MCF 10A (cell line): ENCODE measurements at places on chromosomes 12 and 14. TPM values are rescaled to one million over a fixed set of nuclear protein-coding genes. Genes with fewer than 3 reads are reported as not detected.
A peak's percentile ranks its signal among the peaks of the same experiment; 100 is the strongest.

DNA sequence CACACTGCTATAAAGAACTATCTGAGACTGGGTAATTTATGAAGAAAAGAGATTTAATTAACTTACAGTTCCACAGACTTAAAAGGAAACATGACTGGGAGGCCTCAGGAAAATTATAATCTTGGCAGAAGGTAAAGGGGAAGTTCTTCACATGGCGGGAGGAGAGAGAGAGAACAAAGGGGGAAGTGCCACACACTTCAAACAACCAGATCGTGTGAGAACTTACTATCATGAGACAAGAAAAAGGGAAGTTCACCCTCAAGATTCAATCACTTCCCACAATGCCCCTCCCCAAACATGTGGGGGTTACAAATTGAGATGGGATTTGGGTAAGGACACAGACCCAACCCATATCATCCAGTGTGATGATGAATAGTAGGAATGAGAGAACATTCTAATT, 366.5 kb downstream of the LRFN5 start:
- H3K4me3 ChIP-seq: no peak overlapping the region
- no peak for DNase-seq
- H3K27me3 ChIP-seq: no peaks in the 10 kb centered on the region
- no peaks in the 10 kb centered on the region for H3K4me1 ChIP-seq
- no peak overlapping the region for H3K27ac ChIP-seq
- no peaks in the 10 kb centered on the region for H3K36me3 ChIP-seq

DNA sequence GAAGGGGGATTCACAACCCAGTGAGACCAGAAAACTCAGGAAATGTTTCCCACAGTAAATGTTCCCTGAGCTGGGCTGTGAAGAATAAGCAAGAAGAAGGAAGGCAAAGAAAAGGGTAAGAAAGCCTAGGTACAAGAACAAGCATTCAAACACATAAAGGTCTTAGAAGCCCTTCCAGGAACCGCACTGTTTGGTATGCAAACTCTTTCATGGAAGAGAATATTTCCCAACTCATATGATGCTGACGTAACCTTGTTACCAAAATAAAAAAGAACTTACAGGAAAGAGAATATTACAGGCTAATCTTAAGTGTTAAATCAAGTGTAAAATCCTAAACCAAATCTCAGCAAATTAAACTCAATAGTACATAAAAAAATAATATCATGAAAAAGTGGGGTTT, 23.6 kb downstream of the MED6 start:
- H3K27ac ChIP-seq: no peak overlapping the region
- no peak overlapping the region for H3K4me3 ChIP-seq
- no peaks in the 10 kb centered on the region for H3K27me3 ChIP-seq
- H3K4me1 ChIP-seq: no peaks in the 10 kb centered on the region

DNA sequence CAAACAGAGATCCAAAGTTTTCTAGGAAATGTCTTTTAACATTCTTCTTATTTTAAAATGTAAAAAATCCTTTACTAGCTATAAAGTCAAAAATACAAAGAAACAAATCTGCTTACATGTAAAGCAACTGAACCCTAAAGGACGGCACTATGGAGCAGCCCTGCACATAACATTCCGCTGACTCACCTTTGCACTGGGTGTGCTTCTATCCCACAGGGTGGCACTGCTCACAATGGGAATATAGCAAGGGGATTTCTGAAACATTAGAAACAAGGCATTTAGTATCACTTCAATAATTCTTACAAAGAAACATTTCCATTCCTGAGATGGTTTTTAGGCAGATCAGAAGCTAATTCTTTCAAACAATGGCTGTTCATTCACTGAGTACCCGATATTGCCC, 94.3 kb downstream of the C12orf42 start:
- no peaks in the 10 kb centered on the region for H3K27me3 ChIP-seq
- peak; percentile 60 for DNase-seq
- no peak overlapping the region for H3K4me3 ChIP-seq

- no peaks in the 10 kb centered on the region for H3K27me3 ChIP-seq
- no peak overlapping the region for H3K4me3 ChIP-seq
- no peaks in the 10 kb centered on the region for H3K4me1 ChIP-seq
- H3K36me3 ChIP-seq: no peaks in the 10 kb centered on the region
- no peak for DNase-seq
- H3K27ac ChIP-seq: no peak overlapping the region
Observed at GRCh38 chr14:63759456-63759855, 31.6 kb upstream of the SGPP1 start.

DNA sequence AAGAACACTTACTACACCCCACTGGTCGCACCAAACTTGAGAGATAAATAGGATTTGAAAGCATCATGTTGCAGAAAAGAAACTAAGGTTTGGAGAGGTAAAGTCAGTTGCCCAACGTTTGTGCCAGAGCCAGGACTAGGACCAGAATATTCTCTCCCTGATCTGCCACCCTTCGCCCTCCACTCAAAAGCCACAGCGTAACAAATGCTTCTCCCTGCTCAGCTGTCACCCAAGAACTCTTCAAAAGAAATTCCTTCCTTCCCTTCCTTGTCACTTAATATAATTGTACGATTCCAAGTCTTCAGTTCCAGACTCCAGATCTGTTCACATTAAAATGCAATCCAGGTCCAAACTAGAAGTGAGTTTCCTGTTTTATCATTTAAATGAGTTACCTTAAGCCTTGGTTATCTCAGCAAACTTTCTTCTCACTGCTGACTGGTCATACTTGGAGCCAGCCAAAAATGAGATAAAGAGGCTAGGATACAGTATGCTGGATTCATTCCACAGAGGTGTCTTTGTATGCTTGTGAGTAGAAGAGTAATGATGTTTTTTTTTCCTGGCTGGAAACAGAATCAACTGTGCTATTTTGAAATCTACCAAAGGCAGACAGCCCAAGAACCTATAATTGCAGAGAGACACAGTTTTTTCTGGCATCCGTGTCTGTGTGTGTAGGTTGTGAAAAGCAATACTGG, 12.8 kb upstream of the PPFIBP1 start:
- no peaks in the 10 kb centered on the region for H3K4me1 ChIP-seq
- DNase-seq: no peak
- no peaks in the 10 kb centered on the region for H3K36me3 ChIP-seq

GRCh38 chr14:94376976-94377865, 11.2 kb downstream of the SERPINA1 start:
- H3K27me3 ChIP-seq: no peaks in the 10 kb centered on the region
- no peaks in the 10 kb centered on the region for H3K36me3 ChIP-seq
- peaks cover 20% of the 10 kb centered on the region for H3K4me1 ChIP-seq
- DNase-seq: no peak
- H3K4me3 ChIP-seq: no peak overlapping the region

DNA sequence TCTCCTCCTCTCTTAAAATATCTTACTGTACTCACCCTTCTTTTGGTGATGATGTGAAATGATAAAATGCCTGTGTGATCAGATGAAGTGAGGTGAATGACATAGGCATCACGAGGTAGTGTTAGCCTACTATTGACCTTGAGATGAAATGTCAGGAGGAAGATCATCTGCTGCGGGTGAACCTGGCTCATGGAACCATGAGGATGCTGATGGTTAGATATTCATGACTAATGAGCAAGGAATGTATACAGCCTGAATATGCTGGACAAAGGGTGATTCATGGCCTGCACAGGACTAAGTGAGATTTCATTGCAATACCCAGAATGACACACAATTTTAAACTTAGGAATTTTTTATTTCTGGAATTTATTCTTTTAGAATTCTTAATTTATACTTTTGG, 89.6 kb downstream of the DAAM1 start:
- DNase-seq: peak; percentile 84
- H3K4me1 ChIP-seq: peaks cover 54% of the 10 kb centered on the region
- H3K4me3 ChIP-seq: no peak overlapping the region
- H3K27ac ChIP-seq: peak overlapping the region; percentile 46
- no peaks in the 10 kb centered on the region for H3K36me3 ChIP-seq

DNA sequence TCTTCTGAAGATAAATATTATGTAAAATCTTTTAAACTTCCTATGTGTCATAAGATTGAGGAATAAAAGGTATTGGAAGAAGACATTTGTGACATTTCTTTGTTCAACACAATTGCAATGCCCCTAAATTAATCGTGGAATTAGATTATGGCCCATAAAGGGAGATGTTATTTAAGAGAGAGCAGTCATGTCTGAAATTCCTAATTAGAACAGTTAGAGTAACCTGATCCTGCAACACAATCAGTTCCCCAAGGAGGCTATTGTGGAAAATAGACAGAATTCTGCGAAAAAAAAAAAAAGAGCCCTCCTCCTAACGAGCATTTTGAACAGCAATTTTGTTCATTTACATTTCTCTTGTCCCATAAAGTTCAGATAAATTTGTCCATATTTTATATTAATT, 339.5 kb downstream of the PAWR start:
- H3K27ac ChIP-seq: no peak overlapping the region
- no peaks in the 10 kb centered on the region for H3K36me3 ChIP-seq

DNA sequence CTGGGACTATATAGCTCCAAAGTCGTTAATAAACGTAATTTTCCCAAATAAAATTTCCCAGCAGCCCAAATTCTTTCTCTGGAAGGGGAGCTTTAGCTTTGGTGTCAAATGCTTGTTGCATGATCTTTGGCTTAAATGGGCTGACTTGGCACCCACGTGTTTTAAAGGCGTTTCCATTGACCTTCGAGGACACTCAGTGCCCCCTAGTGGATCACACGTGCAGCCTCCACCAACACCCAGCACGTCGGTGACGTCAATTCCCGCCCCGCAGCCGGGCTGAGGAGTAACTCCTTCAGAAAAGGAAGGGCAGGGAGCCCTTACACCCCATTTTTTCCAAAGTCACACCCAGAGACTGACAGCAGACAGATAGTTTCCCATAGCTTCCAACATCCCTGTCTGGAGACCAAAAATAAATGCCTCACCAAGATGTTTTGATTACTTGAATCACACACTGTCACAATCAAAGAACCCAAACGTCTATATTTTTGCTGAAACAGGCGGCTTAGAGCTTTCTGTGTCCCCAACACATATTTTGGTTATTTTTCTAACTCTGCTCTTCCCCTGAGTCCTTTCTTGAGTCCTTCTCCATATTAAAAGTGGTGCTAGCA, 707.9 kb downstream of the AACS start:
- H3K4me1 ChIP-seq: no peaks in the 10 kb centered on the region
- no peaks in the 10 kb centered on the region for H3K36me3 ChIP-seq
- peak; percentile 63 for DNase-seq
- no peaks in the 10 kb centered on the region for H3K27me3 ChIP-seq
- H3K4me3 ChIP-seq: no peak overlapping the region
- no peak overlapping the region for H3K27ac ChIP-seq

- peaks cover 67% of the 10 kb centered on the region for H3K36me3 ChIP-seq
- no peaks in the 10 kb centered on the region for H3K4me1 ChIP-seq
- H3K27ac ChIP-seq: no peak overlapping the region
- DNase-seq: no peak
- H3K4me3 ChIP-seq: no peak overlapping the region
Observed at GRCh38 chr12:50708631-50709030, 55.3 kb upstream of the ATF1 start.

- H3K36me3 ChIP-seq: no peaks in the 10 kb centered on the region
- H3K27ac ChIP-seq: no peak overlapping the region
- H3K27me3 ChIP-seq: peaks cover 66% of the 10 kb centered on the region
- H3K4me1 ChIP-seq: no peaks in the 10 kb centered on the region
Observed at GRCh38 chr12:230925-231671, 17.1 kb upstream of the SLC6A12 start.

DNA sequence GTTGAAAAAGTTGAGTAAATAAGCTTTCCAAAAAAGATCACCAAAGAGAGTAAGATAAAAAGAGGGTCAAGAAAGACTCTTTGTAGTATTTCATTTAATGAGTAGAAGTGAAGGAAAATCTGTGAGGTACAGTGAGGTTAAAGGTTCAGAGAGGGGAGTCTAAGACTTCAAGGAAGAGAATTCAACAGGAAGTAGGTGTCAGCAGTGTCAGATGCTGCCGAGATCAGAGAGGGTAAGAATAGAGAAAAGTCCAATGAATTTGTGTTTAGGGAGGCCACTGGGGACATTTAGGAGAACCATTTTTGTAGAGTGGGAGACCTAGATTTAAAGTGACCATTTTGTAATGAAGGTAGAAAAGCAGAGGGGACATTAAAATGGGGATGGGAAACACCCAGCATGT, 71.6 kb upstream of the KRAS start:
- H3K4me1 ChIP-seq: peaks cover 13% of the 10 kb centered on the region
- H3K36me3 ChIP-seq: no peaks in the 10 kb centered on the region
- no peak for DNase-seq
- no peak overlapping the region for H3K4me3 ChIP-seq
- no peak overlapping the region for H3K27ac ChIP-seq
- no peaks in the 10 kb centered on the region for H3K27me3 ChIP-seq

SLC7A8 gene
- 1.5 and 2.4 TPM in 2 replicates for total RNA-seq

VSIG10 gene
- 10.9 and 17.3 TPM in 2 replicates for total RNA-seq

RTN1 gene
- total RNA-seq: 8.4 and 9.8 TPM in 2 replicates

GPR84 gene
- total RNA-seq: 0.17 TPM in 1 of 2 replicates, not detected in the other

OR10P1 gene
- not detected in 2 replicates for total RNA-seq

CLEC2D gene
- 5.1 and 6.7 TPM in 2 replicates for total RNA-seq

C12orf75 gene
- total RNA-seq: 53.6 and 67.7 TPM in 2 replicates
